Amygdala (tissue), 56 donors: ENCODE measurements at places on chromosomes 1 and 21.

GRCh38 chr1:2596530-2597333, 10.2 kb downstream of the PRXL2B start:
- no peak for DNase-seq

DNA sequence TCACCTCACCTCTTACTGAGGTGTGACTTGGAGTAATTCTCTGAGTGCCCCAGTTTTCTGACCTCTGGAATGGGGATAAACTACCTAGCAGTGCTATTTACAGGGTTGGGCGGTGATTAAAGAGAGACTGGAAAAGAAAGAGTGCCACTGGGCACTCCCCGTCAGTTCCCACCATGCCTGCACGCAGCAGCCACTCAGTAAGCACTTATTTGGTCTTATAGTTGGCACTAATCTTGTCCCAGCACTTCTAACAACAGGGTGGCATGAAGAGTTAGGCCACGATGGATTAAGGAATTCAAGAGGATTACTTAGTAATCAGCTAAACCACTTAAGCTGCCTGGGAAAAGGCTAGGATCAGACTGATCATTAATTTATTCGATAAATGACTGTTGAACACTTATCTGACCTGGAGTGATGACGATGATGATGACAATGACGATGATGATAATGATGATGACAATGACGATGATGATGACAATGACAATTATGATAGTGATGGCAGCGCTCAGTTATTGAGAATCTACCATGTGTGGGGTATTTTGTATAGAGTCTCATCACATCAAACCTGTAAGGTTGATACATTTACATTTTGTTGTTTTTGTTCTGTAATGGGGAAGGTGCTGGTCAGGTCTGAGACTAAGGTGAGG, 5.4 kb downstream of the CITED4 start:
- DNase-seq = no peak

- DNase-seq = no peak
Measured at GRCh38 chr1:178726087-178726517, 1.1 kb downstream of the RALGPS2 start.

GRCh38 chr1:79519084-79519760, 512.7 kb upstream of the ADGRL4 start:
- no peak for DNase-seq

GRCh38 chr1:60874718-60875117, 207.6 kb upstream of the NFIA start:
- DNase-seq = no peak

- no peak for DNase-seq
Measured at GRCh38 chr1:73327180-73327793, 870.7 kb downstream of the LRRIQ3 start.

GRCh38 chr1:77489910-77490309, 192.5 kb downstream of the ZZZ3 start:
- DNase-seq = no peak

DNA sequence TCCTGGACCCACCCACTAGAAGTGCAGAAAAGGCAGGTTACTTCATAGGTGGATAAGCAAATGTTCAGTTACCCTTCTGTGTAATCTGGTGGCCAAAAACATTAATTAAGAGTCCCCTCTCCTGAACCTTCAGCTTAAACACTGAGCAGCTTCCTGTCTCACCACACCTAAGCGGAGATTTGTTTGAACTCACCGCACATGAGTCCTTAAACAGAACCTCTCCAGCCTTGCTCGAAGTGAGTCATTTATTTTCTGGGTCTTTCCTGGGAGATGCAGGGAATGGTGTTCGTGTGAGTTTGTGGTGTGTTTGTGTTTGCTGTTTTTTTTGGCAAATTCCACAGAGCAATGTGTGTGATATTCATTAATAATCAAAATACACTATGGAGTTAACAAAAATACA, 7.6 kb upstream of the FNBP1L start:
- no peak for DNase-seq

DNA sequence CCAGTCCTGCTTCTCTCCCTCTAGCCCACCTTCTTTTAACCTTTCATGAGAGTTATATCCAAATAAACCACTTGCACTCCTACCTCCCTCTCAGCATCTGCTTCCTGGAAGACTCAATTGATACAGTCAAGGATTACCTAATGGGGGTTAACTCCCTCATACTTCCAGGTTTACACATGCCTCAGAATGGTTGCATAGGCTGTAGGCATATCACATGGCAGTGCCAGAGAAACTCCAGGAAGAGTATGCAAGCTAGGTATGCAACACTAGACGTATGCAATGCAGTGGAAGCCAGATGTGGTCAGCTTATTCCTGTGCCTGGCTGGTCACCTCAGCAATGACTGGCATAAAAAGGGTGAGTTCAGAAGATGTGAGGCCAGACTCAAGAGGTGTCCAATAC, 32.7 kb upstream of the VANGL1 start:
- DNase-seq = no peak

- DNase-seq = no peak
Measured at GRCh38 chr1:91499904-91500755, 521 bp upstream of the CDC7 start.

GRCh38 chr1:214665606-214666110, 62.7 kb downstream of the CENPF start:
- DNase-seq = no peak

DNA sequence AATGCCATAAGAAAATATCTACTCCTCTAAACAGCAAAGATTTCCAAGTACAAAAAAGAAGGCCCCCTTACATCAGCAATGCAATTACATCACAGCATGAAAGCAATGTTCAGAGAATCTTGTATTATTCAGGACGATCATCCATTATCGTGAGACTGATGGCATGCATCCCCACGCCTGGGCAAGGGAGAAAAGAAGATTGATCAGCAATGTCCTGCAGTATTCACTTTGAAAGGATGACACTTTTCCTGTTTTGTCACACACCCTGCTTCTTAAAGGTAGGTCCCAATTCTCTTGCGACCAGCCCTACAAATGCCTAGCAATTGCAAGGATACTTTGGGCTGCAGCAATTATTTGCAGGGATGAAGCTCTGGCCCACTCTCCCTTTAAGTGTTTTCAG, 108.7 kb downstream of the TOMM20 start:
- DNase-seq = no peak

DNA sequence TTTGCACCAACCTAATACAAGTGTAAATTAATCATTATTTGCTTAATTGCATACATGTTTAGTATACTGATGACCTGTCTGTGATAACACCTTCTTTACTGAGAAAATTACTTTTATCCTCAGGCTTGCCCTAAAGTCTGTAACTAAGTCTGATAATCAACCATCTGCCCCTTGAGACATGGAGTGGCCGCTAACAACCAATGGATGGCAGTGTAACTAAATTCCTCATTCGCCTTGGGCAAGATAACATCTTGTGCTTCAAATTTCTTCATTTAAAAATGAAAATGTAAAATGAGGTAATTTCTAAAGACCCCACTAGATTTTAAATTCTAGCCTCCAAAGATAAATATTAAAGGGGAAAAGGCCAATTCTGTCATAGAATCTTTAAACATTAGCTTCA, 85.1 kb downstream of the ENAH start:
- no peak for DNase-seq

- DNase-seq = no peak
Measured at GRCh38 chr1:10909697-10910680, 102.5 kb upstream of the TARDBP start.

DNA sequence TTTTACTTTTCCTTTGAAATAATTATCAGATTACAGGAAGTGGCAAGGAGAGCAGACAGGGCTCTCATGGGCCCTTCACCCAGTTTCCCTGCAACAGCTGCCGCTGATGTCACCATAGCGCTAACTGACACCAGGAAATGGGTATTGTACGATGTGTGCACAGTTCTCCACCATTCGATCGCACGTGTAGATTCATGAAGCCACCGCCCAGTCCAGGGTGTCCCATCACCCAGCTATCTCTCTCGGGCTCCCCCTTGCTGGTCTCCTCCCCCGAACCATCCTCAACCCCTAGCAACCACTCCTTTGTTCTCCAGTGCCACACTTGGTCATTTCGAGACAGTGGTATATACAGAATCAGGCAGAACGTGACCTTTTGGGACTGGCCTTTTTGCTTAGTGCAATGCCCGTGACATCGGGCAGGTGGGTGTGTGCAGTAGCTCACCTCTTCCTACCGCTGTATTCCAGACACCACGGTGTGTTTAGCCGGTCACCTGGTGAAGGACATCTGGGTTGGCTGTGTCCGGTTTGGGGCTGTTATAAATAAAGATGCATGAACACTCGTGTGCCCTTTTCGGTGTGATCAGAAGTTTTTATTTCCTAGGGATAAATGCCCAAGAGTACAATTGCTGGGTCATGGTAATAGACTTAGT, 118.4 kb downstream of the CRYAA start:
- DNase-seq = no peak

GRCh38 chr1:156926175-156926574, 5.7 kb downstream of the LRRC71 start:
- DNase-seq = no peak
